ENCODE measurements at places on chromosomes 1 and 21.

DNA sequence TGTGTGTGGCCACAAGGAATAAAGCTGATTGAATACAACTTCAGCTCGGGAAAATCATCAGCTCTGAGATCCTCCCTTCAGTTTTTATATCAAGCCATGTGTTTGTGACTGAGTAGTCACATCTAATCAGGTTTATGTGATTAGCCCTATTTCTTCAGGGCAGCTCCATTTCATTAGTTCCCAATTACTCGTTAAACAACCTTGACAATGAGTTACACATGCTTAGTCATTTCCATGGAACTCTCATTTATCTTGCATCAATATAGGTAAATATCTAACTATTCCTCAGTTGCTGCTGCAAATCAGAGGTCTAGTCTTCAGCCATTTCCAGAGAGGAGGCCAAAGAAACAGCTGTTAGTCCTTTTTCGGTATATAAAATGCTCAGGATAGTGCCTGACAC lies 16.3 kb downstream of the CRB1 start:
- DNase-seq, result no peak

GRCh38 chr1:11046625-11047365 lies at the start of gene MASP2:
MASP2 (minus strand) TSS chr1:11047239; CDS start chr1:11047207, 32 bp downstream.
- DNase-seq, result no peak

- no peak for DNase-seq
These were observed 6.4 kb downstream of the PADI1 start for GRCh38 chr1:17211377-17211776.

GRCh38 chr21:32413015-32413504 lies 554 bp downstream of the EVA1C start:
- DNase-seq, result no peak

DNA sequence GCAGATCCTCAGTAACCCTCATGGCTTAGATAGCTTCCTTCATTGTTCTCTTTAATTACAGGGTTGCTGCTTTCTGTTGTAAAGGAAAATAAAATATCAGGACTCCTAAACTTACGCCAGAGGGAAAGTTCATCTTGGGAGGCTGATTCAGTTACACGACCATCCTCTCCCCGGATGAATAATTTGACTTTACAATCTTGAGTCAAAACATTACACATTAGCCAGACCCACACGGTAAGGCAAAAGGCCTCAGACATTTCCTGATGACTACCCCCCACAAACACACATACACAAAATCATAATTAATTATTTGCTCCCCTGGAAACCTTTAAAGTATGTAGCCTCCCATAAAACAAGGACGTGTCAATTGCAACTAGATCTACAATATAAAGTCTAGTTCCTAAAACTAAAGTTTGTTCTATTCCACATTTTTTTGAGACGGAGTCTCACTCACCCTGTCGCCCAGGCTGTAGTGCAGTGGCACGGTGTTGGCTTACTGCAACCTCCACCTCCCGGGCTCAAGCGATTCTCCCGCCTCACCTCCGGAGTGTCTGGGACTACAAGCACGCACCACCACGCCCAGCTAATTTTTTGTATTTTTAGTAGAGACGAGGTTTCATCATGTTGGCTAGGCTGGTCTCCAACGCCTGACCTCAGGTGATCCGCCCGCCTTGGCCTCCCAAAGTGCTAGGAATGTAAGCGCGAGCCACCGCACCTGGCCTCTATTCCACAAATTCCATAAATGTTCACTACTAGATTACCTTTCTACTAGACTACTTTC lies 830 bp upstream of the PRDX1 start:
- DNase-seq, result no peak

DNA sequence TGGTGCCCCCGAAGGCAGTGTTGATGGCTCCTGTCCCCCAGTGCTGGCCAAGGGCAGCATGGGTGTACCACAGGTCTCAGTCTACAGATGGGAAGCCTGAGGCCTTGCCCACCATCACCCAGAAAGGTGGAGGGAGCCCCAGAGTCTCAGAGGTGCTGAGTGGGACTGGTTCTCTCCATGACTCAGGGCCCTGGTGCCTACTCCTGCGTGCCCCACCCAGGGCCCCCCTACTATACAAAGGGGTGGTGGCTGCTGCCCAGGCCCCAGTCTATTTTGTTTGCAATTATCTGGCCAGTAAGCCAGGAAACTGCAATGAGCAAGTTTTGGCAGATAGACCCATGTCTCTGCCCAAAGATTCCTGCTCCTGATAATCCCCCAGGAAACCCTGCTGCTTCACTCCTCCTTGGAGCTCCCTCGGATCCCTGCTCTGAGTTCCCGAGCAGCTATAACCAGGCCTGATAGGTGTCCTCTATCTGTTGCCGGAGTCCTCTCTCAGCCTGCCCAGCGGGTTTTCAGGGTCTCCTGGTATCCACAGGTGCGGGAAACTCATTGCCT lies 41.7 kb downstream of the EDN2 start:
- no peak for DNase-seq

DNA sequence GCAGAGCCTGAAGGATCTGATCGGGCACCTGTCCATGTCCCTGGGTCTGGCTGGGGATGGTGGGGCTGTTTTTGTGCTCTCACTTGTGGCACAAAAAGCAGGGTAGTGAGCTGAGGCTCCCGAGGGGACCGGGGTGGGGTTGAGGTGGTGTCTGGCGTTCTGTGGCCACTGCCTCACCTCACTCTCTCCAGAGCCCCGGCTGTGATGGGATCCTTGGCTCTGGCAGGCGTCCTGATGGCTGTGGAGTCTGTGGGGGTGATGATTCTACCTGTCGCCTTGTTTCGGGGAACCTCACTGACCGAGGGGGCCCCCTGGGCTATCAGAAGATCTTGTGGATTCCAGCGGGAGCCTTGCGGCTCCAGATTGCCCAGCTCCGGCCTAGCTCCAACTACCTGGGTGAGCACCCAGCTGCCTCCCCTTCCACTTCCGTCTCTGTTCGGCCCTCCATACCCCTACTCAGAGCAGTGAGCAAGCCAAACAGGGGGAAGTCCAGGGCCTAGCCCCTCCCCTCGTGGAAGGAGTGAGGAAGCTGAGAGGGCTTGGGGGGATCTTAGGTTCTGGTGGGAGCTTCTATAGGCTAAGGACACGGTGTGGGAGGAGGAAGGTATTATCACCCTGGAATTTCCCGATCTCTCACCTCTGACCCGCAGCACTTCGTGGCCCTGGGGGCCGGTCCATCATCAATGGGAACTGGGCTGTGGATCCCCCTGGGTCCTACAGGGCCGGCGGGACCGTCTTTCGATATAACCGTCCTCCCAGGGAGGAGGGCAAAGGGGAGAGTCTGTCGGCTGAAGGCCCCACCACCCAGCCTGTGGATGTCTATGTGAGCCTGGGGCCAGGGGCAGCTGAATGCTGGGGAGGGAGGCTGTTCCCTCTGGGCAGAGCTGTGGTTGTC lies 7.0 kb downstream of the ADAMTSL4 start:
- no peak for DNase-seq

- no peak for DNase-seq
These were observed 310.2 kb downstream of the NTNG1 start for GRCh38 chr1:107450899-107451664.

- DNase-seq, result no peak
These were observed 380 bp downstream of the COL18A1 start for GRCh38 chr21:45405271-45405818.

DNA sequence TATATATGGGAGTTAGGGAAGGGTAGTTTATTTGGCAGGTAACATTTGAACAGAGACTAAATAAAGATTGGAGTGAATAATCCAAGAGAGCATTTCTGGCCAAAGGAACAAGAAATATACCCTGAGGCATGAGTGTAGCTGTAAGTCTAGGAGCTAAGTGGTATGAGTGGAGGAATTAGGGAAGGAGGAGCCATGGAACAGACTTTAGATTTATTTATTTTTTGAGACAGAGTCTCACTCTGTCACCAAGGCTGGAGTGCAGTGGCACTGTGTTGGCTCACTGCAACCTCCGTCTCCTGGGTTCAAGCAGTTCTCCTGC lies 18.4 kb downstream of the CAPZA1 start:
- no peak for DNase-seq

DNA sequence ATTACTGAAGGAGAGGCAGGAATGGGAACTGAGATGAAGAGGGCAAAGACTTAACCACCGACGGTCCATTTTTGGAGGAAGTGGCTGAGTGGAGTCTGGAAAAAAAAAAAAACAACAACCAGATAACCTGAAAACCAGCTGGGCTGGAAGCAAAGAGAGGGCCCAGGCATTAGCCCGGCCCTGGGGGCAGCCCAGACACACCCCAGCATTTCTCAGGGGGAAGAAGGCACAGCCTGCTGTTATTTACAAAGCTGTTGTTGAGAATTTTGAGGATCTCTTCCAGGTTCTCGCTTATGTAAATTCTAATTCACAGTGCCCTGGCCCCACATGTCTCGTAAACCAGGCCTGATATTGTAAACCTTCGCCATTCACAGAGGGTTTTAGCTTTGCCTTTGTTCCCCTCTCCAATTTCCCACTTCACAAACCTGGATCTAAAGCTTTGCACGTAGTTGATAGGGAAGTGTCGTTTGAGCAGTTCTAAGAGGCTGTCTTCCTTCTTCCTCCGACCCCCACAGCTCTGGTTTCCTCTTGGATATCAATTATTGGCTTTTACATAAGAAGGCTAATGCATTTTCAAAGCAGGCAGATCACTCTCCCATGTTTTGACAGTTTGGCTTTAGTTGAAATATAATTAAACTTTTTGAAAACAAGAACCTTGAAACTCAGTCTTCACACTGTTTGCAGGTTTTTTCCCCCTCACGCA lies 161.8 kb upstream of the IRF2BP2 start:
- no peak for DNase-seq

DNA sequence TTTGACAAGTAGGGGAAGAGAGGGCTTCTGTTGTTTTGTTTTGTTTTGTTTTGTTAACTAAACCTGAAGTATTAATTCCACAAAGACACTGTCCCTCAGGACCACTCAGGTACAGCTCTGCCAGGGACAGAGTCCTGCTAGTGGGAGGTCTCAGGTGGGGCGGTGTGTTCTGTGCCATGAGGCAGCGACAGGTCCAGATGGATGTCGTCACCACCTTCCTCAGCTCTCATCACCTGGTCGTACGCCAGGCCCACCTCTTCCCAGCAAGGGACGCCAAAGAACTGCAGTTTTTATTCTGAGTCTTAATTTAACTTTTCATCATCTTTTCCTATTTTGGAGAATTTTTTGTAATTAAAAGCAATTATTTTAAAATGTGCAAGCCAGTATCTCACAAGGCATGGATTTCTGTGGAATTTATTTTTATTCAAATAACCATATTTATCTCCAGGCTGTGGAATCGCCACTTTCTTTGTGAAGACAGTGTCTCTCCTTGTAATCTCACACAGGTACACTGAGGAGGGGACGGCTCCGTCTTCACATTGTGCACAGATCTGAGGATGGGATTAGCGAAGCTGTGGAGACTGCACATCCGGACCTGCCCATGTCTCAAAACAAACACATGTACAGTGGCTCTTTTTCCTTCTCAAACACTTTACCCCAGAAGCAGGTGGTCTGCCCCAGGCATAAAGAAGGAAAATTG lies 62.5 kb downstream of the POFUT2 start:
- no peak for DNase-seq

- DNase-seq, result no peak
These were observed 12.1 kb downstream of the INKA2 start for GRCh38 chr1:111727056-111727455.

DNA sequence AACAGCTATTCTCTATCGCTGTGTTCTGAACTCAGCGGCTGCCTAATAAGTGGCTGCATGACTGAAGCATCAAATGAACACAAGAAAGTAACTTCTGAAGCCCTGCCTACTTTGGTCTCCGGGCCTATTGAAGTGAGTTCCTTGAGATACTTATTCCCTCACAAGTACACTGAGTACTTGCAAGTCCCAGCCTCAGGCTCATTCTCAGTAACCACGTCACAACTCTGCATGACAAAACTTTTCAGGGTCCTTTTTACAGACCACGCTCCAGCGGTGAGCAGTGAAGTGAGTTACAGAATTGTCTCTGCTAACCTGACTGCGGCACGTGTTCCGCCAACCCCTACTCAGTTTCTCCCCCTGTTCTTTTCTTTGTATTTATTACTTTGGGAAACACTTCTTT lies 1342.7 kb upstream of the ADGRL4 start:
- no peak for DNase-seq

- DNase-seq, result no peak
These were observed 134.1 kb downstream of the SLC30A10 start for GRCh38 chr1:219794085-219794743.
